NCI-H187 (cell line): ENCODE measurements at places on chromosomes 4 and X.
A peak's percentile ranks its signal among the peaks of the same experiment; 100 is the strongest.

- peak; percentile 14 for DNase-seq
These were observed 20.5 kb downstream of the SLC25A5 start for GRCh38 chrX:119488749-119489148.

GRCh38 chr4:2186133-2186864, 55.6 kb downstream of the HAUS3 start:
- no peak for DNase-seq

DNA sequence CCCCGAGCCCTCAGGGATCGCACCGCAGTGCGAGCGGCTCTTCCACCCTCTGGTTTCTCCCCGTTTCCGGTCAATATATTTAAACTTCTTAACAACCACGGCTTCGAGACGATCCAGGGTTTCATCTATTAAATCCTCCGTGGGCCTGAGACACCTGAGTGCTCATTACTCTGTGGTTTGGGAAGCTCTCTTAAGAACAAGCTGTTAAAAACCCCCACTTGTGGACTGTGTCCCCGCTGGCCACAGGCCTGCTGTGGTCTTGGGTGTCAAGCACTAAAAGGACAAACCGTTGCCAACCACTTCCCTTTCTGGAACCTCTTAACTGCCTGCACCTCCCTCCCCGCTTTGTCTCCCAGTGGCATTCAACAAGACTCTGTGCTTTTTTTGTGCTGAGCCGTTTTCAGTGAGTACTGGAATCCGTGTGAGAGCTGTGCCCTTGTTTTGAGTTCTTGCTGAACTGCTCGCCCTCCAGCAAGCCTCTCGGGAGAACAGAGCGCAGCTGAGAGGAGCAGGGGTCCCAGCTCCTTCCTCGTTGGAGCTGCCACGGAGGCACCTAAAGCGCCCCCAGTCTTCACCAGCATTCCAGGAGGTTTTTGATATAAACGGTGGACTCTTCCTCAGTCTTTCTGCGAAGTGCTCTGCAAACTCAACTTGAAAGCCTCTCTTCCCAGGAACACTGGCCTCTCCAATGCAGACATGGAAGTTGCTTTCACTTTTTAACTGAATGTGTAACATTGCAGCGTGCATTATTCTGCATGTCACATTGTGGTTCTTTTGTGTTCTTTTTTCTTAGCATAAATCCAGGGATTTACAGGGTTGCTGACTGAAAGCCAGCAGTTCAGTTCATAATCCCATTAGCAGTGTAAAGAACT, 691 bp upstream of the IGFBP7 start:
- no peak for DNase-seq

DNA sequence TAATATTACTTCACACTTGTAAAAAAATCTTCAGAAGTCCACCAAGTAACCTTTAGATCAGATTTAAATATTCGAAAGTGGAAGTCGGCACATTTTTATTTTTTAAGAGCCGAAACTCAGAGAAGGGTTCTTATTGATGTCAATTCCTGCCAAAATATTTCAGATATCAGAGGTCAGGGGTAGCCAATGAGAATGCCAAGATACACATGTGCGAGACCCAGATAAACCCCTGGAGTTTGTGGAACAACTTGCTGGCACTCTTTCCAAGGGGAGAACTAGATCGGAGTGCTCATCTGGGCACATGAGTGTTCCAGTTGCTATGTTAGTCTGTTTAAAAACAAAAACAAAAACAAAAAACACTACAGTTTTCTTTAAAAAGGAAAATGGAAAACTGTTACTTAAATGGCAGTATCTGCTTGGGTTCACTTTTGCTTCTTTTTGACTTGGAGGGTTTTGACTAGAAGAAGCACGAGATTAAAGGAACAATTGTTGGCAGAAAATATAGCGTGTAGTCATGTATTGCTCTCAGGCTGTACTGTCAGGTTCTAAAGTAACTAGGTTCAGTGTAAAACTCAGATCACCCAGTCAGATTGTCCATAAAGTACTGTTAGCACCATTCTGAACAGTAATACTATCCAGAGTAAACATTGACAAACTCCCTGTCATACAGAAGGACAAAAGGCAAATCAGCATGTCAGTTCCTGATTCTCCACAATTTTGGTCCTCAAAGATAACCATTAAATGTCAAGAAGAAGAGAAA, 188.0 kb upstream of the PACRGL start:
- DNase-seq, result peak; percentile 32

- no peak for DNase-seq
These were observed 126.0 kb downstream of the F11 start for GRCh38 chr4:186392017-186392416.

DNA sequence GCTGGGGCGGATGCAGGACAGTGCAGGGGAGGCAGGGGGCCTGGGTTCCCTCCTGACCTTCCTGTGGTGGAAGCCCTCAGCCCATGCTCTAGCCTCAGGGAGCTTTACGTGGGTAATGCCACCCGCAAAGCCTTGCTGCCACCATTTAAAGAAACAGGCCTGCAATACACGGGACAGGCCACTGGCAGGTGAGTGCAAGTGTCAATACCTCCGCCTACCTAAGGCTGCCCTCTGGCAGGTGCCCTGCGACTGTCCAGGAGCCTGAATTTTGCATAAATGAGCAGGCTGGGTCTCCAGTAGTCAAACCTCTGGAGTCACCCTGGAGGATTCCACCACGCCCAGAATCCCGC, 5.9 kb downstream of the CRMP1 start:
- DNase-seq, result no peak

- DNase-seq, result no peak
These were observed 10.3 kb upstream of the TRMT2B start for GRCh38 chrX:101062176-101062575.

DNA sequence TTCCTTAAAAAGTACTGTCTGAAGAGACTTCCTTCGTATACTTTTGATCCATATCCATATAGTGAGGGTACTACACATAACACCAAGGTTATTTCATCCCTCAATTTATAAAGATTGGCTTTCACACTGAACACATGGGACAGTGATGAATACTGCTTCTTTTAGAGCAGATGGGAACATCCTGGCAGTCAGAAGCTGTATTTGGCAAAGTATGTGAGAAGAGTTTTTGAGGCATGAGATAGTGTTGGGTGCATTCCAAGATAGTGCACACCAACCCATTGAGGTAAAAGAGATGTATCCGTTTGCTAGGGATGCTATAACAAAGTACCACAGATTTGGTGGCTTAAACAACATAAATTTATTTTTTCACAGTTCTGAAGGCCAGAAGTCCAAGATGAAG, 141.1 kb downstream of the MOSPD2 start:
- DNase-seq, result no peak

DNA sequence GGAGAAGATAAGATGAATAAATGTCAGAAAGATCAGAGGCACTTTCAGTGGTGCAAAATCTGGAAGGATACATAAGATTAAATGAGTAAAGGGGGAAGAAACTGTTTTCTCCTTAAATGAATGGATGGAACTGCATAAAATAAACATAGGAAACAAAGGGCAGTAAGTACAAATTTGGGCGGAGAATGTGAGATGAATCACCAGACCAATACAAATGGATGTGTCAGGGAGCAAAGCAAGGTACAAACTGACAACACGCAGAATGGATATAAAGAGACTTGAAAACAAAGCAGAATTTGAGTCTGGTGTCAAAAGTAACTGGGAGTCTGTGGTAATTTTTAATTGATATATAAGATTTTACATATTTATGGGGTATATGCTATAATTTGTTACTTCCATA, 175.3 kb upstream of the PCDH18 start:
- DNase-seq, result no peak

- DNase-seq, result no peak
These were observed 90.2 kb downstream of the ARHGAP10 start for GRCh38 chr4:147822128-147822527.

GRCh38 chrX:18877469-18877868, 106.4 kb downstream of the PHKA2 start:
- no peak for DNase-seq

GRCh38 chrX:30504309-30504708, 73.3 kb downstream of the TASL start:
- DNase-seq, result peak; percentile 2

DNA sequence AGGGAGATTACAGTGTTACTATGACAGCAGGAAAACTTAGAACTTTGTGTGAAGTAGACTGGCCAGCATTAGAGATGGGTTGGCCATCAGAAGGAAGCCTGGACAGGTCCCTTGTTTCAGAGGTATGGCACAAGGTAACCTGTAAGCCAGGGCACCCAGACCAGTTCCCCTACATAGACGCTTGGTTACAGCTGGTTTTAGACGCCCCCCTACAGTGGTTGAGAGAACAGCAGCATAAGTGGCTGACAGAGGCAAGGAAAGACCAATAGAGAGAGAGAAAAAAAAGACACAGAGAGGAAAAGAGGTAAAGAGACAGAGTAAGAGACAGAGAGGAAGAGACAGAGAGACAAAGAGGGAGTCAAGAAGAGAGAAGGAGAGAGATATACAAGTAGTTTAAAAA, 144.5 kb downstream of the GC start:
- DNase-seq, result no peak

DNA sequence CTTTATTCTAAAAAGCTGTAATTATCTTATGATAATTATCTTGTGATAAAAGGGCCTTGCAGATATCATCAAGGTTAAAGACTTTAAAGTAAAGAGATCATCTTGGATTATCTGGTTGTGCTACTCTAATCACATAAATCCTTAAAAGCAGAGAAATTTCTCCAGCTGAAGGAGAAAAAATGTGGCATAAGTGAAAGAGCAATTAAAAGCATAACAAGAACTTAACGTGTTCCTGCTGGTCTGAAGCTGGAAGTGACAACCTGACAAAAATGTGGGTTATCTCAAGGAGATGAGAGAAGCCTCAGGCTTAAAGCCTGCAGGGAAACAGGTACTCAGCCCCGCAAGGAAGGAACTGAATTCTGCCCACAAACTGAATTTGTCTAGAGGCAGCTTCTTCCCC, 449.1 kb upstream of the NDST4 start:
- no peak for DNase-seq

GRCh38 chr4:17920681-17921080, 100.9 kb downstream of the LCORL start:
- no peak for DNase-seq

GRCh38 chr4:151304755-151305154, 20.6 kb downstream of the SH3D19 start:
- DNase-seq, result no peak

- DNase-seq, result no peak
These were observed 1179.6 kb upstream of the PCDH7 start for GRCh38 chr4:29540439-29541102.

DNA sequence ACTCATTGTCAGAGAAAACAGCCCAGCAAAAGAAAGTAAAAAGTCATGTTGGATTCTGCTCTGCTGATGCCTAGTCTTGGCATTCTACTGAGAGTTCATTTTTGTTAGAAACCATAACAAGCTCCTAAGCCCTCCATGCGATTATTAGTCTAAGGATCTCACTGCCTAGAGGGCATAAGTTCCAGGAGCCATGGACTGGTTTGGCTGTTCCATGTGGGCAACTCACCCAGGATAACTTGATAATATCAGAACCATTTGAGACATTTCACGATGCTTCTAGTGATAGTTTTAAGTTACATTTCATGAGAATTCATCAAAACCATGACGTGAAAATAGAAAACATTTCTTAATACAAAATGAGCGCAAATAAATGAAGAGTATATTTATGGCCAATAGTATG, 376.8 kb upstream of the GALNT7 start:
- no peak for DNase-seq

GRCh38 chr4:124636788-124637187, 75.7 kb downstream of the ANKRD50 start:
- DNase-seq, result no peak

DNA sequence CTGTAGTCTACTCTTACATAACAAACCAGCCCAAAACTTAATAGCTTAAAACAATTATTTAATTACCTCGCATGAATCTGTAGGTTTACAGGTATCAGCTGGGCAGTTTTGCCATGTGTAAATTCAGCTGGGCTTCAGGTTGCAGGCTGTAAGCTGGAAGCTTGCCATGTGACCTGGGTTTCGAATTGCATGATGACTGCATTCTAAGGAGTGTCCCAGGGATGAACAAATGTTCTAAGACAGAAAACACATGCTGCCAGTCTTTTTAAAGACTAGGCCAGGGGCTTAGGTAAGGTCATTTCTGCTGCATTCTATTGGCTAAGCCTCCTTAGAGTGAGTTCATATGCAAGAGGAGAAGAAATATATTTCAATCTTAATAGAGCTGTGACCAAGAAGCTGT, 44.8 kb downstream of the GRIA2 start:
- no peak for DNase-seq

GRCh38 chr4:177492022-177492421, 49.8 kb upstream of the AGA start:
- no peak for DNase-seq

DNA sequence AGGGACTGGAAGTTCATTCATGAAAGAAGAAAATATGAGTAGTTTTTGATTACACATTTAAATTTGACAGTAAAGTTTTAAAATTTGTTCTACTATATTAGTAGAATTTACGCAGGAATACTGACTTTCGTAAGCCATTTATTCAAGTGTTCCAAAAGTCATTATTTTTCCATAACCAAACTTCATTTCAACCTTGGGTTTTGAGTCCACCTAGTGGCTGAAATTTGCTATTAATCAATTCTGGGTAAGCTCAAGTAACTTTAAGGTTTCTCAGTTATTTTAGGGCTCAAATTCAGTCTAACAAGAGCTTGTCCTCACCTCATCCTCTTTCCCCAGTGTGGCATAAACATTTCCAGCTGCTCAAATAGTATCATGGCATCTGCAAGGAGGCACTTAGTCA, 175.4 kb downstream of the SH3BGRL start:
- DNase-seq, result no peak

- no peak for DNase-seq
These were observed 4.3 kb downstream of the STIM2 start for GRCh38 chr4:26864899-26865298.

DNA sequence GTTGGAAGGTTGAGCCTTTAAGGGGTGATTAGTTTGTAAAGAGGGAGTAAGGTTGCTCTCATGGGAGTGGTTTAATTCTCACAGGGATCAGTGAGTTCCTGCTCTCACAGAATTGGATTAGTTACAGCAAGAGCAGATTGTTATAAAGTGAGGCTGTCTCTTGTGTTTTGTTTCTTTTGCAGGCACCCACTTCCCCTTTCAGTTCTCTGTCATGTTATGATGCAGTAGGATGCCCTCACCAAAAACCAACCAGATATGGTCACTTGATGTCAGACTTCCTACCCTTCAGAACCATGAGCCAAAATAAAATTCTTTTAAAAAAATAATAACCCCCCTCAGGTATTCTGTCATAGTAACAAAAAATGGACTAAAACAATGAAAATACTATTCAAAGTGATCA, 19.9 kb upstream of the IGSF1 start:
- no peak for DNase-seq

- no peak for DNase-seq
These were observed 328.3 kb upstream of the RPS6KA3 start for GRCh38 chrX:20594985-20595384.

DNA sequence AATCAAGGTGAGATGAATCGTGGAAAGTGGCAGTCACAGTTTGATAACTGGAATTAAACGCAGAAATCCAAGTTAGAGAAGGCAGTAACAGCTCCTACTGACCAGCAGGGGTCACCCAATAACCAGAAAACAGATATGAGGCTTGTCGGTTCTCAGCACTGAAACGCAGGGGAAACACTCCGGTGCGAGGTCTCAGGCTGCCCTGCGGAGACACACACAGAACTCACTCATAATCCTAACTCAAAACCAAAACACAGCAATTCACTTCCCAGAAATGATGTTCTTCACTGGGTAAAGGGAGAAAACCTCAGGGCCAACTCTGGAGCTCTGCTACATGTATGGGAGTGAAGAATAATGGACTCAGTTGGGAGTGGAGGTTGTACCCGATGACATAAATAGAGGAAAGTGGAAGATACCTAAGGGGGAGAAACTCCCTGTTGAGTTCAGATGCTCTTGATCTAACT, 384.4 kb downstream of the RAPGEF2 start:
- DNase-seq, result no peak

- DNase-seq, result peak; percentile 38
These were observed at the start of gene TLR6 for GRCh38 chr4:38856524-38857337. Gene TLR6 (minus strand): TSS chr4:38856817. CDS start chr4:38829473, 27,344 bp downstream.

GRCh38 chr4:40210776-40211175, 13.9 kb downstream of the RHOH start:
- no peak for DNase-seq
